ENCODE measurements at places on chromosomes 5 and 9.
A peak's percentile ranks its signal among the peaks of the same experiment; 100 is the strongest.

DNA sequence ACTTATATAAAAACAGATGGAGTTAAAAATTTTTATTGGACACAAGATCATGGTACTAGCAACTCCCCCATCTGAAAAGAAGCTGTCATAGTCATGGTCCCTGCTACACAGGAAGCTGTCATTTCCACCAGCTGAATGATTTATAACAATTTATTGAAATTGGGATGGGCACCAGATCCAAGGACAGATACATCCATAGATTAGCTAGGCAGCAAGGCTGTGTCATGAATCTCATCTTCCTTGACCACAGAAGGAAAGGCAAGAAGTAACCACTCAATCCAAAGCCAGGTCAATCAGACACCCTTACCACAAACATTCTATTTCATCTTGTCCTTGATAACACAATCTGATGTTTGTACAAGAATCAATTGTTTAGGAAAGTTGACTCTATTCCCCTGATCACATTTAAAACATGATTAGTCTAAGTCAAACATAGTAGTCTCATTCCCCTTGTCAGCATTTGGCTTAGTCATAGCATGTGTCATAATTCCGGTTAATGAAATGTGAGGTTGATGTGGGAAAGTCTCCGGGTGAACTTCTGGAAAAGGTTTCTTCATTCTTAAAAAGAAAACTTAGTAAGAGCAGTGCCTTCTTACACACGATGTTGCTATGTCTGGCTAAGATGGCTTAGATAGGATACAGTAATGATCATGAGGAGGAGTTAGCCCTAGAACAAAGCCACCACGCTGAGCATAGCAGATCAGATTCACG, 462.6 kb upstream of the PAPPA start:
- no peak for DNase-seq

DNA sequence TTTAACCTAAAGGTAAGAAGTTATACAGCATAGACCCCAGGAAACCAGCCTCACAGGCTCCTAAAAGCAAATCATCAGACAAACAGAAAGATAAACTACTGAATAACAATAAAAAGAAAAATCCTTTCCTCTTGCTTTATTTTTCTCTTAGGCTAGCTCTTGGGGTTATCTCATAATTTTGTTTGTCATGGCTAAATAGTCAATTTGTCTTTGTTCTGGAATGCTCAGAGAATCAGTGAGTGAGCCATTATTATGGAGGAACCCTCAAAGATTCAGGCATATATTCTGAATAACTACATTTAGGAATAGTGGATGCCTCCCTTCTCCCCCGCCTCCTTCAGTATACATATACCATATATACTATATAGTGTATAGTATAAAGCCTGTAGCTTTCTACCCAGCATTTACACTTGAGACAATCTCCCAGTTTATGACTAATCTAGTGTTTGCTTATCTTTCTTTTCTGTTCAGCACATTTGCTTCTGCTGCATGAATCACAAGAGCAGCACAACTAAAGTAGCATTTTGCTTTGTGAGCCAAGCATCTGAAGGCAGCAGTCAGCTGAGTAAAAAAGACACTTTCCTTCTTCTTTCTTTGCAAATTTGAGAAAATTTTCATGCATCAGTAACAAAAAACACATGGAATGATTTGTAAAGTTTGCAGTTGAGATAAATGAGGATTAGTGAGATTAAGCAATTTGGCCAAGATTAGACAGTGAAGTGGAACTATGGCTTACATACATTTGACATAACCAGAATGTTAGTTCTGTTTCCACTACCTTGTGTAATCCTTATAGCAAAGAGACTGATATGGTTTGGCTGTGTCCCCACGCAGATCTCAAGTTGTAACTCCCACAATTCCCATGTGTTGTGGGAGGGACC, 45.3 kb upstream of the PPP3R2 start:
- DNase-seq = no peak

DNA sequence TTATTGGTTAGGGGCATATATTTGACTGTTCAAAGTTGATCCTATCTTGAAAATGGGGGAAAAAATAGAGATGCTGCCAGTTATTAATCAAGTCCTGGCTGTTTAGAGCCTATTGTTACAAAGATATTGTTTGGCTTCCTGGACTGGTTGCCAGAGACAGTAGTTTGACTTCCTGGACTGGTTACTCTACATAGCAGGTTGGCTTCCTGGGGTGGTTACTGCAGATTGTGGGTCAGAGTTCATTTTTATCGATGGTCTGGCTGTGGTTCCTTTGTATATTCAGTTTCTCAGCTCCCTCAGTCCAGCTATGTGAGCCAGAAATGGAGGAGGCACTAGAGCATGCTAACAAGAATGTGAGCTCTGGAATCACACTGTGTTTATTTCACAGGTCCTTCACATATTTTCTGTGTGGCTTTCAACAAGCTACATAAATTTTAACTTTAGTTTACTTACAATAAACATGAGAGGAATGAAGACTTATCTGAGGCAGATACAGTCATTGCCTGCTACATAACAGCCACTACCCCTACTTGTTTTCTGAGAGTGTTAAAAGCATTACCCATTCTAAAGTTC, 137.6 kb downstream of the TRPM3 start:
- no peak for DNase-seq

DNA sequence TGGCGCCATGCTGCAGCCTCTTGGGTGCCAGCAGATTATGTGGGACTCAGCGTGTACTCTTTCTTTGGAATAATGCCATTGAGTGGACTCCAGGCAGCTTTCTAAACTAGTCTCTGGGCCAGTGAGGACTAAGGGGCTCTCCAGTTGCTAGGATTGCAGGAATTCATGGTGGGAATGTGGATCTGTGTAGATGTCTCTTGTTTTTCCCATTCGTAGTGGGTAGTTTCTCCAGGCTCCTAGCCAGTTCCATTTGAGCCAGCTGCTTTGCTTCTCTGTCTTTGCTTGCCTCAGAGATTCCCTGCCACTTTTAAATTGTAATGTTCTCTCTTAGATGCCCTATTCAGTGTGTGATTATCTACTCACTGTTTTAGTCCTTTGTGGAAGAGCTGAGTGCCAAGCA, 42.6 kb downstream of the SLF1 start:
- no peak for DNase-seq

GRCh38 chr9:98708103-98708932, 417 bp downstream of the GABBR2 start:
- DNase-seq = no peak

GRCh38 chr5:4815002-4815401, 325.1 kb upstream of the ADAMTS16 start:
- no peak for DNase-seq

GRCh38 chr9:71353720-71354119, 232.3 kb upstream of the TRPM3 start:
- no peak for DNase-seq

- no peak for DNase-seq
Observed at GRCh38 chr5:61768692-61769281, 436.7 kb downstream of the ZSWIM6 start.

GRCh38 chr5:11684607-11685006, 219.6 kb downstream of the CTNND2 start:
- DNase-seq = no peak

DNA sequence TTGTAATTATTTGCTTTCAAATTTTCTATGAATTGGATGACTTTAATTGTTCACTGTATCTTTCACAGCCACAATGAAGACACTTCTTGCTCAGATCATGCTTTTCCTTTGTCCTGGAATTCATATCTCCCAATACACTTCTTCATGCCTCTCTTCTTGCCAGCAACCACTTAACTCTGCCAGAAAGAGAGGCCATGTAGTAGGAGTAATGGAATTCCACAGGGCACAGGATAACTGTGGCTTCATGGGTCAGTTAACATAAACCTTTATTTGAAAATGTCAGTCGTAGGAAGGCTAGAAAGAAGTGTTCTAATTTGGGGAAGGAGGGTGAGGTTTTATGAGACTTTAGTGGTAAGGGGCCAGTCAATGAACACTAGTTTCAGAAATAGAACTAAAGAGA, 190.3 kb downstream of the TMEM167A start:
- no peak for DNase-seq

- DNase-seq = no peak
Observed at GRCh38 chr5:132608107-132608506, 49.9 kb upstream of the IL13 start.

- DNase-seq = no peak
Observed at GRCh38 chr9:20391208-20391607, 231.1 kb downstream of the MLLT3 start.

- no peak for DNase-seq
Observed at GRCh38 chr5:102971676-102972293, 148.2 kb downstream of the GIN1 start.

- no peak for DNase-seq
Observed at GRCh38 chr5:163915481-163915961, 410.1 kb downstream of the MAT2B start.

- DNase-seq = no peak
Observed at GRCh38 chr5:108655750-108656450, 91.8 kb upstream of the FER start.

DNA sequence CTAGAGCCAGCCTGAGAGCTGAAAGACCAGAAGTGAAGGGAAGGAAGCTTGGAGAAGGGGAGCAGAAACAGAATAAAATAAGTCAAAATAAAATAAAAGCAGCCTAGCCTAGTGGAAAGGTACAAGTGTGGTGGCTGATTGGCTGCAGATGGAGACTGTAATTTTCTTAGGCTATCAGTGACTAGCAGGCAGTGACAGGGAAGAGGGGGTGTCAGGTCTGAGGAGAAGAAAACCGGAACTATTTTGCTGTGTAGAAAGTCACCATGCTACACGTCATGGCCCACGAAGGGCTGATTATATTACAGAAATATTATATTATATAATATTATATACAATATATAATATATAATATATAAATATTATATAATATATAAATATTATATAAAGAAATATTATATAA, 98.1 kb upstream of the TAF11L2 start:
- no peak for DNase-seq

DNA sequence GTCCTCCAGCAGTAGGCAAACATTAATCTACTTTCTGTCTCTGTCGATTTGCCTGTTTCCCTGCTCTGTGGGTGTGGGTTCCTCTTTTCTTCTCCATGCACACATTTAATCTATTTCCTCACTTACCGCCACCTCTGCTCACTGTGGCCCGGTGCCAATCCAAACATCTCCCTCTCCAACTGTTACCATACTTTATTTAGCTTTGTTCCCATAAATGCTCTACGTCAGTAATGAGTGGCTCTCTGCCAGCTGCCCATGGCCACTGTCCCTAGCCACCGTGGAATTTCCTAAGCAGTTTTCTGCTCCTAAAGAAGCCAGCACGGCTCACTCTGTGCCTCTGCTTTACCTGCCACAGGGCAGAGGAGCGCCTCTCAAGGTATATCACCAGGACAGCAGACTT, 19.5 kb upstream of the GOLPH3 start:
- no peak for DNase-seq

DNA sequence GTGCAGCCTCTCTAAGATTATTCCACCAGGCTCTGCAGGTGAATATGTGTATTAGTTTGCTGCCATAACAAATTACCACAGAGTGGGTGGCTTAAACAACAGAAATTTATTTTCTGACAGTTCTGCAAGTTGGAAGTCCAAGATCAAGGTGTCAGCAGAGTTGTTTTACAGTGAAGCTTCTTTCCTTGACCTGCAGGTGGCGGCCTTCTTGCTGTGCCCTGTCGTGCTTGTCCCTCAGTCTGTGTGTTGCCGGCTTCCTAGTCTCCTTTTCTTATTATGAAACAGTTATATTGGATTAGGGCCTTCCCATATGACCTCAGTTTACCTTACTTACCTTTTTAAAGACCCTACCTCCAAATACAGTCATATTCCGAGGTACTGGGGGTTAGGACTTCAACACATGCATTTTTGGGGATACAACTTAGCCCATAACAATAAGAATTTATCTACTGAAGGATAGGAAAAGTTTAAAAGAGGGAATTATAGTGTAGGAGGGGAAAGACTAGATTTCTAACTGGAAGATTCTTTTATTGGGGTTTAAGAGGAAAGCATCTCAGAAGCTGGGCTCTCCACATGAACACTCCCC, 97.4 kb downstream of the OSTF1 start:
- DNase-seq = peak; percentile 23

DNA sequence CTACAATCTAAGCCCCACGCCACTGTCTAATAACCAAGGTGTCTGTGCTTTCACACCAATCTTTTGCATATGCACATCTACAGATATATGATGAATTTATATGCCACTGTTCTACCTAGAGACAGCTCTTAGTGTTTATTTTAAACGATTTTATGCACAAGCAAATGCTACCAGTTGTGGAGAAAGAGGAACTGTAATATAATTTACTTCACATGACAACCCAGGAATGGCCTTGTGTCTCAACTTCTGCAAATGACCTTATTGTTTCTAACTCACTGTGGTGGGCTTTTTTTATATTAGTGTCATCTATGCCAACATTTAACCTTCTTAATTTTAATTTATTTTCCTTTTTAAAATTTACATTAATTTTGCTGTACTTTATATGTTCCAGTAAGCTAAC, 531.1 kb upstream of the TLE4 start:
- no peak for DNase-seq

DNA sequence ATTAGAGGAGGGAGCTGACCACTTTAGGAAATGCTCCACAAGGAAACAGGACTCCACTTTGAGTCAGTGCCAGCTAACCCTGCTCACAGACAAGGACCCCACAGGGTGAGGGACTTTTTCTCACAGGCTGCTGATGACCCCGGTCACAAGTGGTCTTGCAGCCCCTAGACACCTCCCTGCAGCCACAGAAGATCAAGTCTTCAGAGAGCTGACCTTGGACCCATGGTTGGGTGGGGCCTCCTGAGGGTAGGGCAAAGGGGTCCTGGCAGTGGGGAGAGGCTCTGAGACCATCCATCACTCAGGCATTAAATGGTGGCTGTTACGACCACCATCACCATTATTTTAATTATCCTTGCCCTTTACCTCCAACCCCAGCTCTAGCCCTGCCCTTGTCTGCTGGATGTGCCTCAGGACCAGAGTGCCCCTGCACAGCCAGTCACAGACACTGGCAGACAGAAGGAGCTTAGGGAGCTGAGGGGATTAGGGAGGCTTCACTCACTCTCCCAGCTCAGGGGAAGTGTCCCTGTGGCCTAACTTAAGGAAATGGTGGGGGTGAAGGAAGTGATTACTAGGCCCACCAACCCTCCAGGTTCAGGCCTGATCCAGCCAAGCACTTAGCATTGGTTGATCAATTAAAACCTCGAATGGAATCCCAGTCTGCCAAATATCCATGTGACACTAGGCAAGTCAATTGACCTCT, 1.6 kb downstream of the ACSL6 start:
- no peak for DNase-seq

DNA sequence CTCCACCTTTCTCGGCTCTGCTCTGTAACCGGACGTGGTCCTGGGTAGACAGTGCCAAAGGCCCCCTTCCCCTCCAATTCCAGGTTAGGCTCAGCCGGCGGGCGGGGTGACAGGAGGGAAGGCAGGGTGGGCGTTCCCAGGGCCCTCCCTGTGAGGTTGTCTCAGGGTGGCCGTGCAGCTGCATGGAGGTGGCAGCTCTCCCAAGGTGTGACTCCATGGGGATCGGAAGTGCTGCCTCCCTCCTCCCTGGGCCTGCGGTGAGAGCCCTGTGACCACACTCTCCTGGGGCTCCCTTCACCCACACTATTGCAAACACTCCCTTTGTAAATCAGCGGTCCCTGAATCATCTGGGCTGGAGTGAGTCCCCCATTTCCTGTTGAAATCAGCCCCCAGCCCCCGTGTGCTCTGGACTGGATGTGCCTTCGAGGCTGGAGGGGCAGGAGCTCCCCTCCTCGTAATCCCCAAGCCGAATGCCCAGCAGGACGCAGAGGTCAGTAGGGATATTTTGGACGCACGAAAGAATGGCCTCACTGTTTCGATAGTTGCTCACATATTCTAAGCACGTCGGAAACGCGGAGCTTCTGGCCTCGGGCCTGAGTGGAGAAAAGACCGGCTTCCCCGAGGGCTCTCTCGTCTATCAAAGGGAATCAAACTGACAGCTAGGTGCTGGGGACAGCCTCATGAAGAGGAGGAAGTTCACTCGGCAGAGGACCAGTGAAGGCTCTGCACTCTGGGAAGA, 107.6 kb upstream of the COL5A1 start:
- DNase-seq = no peak

GRCh38 chr5:16456103-16456832, 9.3 kb downstream of the ZNF622 start:
- DNase-seq = peak; percentile 22

All from NK-92 treated with Interleukin-12 subunit alpha and Interleukin-12 subunit beta, amount 100 ng/mL, for 24 hours (cell line).